ENCODE measurements at places on chromosomes 5 and 9.

DNA sequence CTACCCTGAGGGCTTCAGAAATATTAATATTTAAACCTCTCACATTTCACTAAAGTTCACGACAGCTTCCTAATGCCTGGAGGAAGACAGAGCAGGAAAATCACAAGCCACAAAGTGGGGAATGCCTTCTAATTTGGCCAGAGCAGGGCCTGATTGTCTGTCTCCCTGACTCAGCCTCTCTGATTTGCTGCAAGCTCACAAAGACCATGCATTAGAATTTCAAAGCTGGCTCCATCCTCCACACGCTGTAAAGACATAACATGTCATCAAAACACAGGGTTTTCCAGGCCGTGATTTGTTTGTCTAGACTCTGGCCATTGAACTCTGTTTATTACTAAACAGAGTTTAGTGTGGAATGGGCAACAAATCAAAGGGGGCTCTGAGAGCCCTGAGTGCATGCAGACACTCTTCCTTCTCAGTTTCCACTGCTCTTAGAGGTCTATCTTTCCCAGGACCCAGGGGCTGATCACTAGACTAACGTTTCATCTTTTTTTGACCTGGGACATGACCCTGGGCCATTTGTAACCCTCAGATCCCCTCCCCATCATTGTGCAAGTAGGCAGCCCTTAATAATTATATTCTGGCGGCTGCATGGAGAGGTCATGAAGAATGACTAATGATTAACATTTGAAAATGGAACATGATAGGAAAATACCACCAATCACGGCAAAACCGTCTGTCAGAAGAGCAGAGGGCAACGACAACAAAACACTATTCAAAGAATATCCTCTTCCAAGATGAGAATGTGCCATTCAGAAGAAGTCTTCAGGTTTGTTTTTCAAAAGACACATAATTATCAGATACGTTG, 140.2 kb downstream of the ENC1 start:
- DNase-seq, result no peak

DNA sequence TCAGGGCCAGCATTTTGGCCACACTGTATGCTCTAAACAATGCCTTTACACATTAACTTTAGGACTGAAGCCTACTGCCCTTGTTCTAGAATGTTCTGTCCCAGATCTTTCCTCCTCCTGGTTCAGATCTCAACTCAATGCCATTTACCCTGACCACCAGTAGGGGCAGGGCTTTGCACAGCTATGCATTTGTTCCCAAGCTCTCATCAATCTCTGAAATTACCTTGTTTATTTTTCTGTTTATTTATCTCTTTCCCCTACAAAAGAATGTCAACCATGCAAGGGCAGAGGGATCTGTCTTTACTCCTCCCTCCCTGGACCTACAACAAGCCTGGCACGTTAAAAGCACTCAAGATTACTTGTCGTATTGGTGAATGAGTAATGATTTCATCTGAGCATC, 612.9 kb downstream of the BNC2 start:
- DNase-seq, result no peak

- no peak for DNase-seq
These were observed 25.2 kb upstream of the BASP1 start for GRCh38 chr5:17192191-17192590.

DNA sequence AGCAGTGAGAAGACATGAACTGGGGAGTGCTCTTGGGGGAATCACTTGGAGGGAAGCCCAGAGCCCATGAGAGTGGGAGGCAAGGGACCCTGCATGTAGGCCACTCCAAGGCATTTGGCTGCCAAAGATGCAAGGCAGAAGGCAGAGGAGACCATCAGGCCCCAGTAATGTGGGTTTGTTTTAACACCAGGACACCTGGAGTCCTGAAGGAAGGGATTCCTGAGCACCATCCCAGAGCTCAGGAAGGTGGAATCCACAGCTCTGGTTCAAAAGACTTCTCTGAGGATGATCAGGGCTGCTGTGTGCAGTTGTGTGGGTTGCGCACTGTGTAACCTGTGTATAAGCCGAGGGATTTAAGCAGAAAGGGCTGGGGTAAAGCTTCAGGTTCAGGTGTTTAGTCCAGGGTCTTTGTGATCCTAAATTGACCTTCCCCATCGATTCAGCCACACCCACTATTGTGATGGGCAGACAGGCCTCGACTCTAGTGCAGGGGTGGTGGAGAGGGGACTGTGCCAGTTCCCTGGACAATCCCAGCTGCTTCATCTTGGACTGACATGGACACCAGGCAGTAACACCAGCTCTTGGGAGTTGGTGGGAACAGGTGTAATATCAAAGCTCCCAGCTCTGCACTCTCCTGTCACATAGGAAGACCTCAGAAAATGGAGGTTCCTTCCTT, 11.0 kb downstream of the B4GALT7 start:
- DNase-seq, result no peak

GRCh38 chr5:55172051-55172899, 702 bp downstream of the CDC20B start:
- DNase-seq, result peak; percentile 37

DNA sequence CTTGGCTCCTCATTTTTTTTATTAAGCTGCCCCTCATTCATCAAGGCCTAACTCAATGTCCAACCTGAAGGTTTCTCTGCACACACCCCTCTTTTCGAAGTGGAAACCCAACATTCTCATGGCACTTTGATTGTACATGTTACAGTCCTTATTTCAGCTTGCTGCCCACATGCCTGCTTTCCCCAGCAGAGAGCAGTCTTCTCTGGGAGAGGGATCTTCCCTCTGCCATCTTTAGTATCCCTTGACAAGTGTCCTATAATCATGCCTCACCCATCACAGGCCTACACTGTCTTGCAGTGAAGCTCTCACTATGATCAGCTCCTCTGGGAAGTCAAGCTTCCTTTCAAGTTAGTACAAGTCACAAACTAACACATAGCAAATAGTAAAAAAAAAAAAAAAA, 175.1 kb downstream of the ACER2 start:
- DNase-seq, result no peak

DNA sequence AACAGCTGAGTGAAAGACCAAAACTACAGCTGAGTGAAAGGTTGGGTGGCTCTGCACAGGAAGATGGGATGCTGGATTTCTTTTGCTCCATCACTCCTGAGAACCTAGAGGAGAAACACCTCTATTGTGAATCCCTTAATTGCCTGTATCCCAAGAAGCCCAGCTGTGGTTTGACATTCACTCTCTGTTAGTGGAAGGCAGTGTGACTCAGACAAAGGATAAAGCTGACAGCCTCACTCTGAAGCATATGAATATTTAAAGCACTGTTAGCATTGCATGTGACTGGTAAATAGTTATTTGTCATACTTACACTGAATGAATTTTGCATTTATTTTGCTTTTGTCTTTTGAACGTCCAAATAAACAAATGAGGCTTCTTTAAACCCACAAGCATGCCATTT, 367.1 kb upstream of the RIOK2 start:
- DNase-seq, result no peak

GRCh38 chr5:9066349-9066748, 479.5 kb downstream of the SEMA5A start:
- no peak for DNase-seq

DNA sequence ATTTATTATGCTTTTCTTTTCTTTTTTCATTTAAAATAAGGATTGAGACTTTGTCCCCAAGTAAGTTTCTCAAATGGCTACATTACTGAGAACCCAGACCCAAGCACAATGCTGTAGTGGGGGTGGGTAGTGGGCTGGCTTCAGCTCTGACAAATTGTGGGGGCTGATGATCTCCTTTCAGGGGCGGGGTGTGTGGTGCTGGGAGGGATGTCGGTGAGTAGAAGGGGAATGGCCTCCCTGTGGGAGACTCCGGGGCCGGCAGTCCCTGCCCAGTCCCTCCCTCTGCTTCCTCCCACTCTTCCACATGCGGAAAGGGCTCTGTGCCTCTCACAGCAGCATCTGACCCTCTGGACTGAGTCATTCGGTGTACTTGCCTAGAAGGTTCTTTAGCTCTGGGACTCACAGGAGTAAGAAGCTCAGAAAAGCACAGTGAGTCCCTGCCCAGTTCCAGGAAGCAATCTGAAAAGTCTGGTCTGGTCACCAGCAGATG, 14.3 kb downstream of the CD180 start:
- peak; percentile 89 for DNase-seq

DNA sequence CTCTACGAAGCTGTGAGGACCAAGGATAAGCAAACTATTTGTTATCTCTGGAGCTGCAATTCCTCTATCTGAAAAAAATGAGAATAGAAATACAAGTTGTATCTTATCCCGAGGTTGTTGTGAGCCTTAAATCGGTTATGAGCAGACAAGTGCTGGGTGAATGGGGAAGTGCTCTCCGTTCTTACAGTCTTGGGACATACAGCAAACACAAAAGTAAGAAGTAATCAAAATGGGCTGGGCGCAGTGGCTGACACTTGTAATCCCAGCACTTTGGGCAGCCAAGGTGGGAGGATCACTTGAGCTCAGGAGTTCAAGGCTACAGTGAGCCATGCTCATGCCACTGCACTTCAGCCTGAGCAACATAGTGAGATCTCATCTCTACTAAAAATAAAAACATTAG, 31.7 kb downstream of the ITK start:
- DNase-seq, result no peak

- DNase-seq, result no peak
These were observed 59.9 kb downstream of the NSUN2 start for GRCh38 chr5:6572825-6573380.

DNA sequence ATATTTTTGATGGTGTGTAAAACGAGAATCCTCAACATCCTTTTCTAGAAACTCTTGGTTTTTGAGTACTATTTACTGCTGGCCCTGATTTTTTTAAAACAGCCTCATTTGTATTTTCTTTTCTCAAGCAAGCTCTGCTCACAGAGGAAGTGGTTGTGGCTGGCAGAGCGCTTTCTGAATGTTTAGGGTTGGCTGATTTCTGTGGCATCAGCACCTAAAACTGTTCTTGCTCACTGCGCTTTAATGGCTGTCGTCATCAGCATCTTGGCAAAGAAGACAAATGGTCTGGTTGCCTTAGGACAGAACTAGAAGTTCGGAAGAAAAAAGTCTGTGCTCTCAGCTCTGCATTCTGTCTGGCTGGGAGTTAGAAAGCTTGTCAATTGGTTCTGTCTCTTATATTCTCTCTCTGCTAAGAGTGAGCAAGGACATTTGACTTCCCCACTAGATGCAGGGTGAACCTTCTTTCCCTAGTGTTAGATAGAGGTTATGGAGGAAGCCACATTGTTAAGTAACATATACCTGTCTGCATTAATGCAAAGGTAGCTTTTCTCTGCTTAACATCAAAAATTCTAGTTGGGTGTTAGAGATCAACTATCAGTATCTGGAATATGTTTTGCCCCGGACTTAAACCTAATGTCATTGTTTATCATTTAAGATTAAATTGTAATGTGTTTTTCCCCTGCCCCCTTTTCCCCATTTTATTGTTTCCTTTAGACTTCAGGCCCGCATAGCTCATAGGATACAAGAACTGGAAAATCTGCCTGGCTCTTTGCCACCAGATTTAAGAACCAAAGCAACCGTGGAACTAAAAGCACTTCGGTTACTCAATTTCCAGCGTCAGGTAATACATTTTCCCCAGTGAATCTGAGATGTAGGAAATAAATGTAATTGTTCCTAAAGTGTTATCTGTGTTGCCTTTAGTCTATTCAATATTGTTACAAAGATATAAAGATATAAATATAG, 39.0 kb downstream of the SMARCA2 start:
- no peak for DNase-seq

- no peak for DNase-seq
These were observed 7.9 kb downstream of the CYSTM1 start for GRCh38 chr5:140182803-140183367.

DNA sequence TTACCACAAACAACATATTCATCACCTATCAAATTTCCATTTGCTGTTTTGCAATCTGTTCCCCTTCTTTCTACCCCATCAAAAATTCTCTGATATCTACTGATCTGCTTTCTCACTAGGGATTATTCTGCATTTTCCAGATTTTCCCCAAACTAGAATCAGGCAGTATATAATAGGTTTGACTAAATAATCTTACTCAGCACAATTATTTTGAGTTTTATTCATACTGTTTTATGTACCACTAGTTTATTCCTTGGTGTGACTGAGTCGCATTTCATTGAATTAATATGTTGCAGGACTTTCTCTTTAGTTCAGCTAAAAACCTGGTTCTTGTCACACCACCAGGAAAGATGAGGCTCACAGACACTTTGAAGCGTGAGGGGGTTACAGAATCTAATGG, 131.4 kb downstream of the CYLC2 start:
- no peak for DNase-seq

- peak; percentile 91 for DNase-seq
These were observed at the start of gene MAN1B1 for GRCh38 chr9:137086531-137087408. TSS of gene MAN1B1 (plus strand) at chr9:137086985. CDS start at chr9:137087000, 15 bp downstream.

DNA sequence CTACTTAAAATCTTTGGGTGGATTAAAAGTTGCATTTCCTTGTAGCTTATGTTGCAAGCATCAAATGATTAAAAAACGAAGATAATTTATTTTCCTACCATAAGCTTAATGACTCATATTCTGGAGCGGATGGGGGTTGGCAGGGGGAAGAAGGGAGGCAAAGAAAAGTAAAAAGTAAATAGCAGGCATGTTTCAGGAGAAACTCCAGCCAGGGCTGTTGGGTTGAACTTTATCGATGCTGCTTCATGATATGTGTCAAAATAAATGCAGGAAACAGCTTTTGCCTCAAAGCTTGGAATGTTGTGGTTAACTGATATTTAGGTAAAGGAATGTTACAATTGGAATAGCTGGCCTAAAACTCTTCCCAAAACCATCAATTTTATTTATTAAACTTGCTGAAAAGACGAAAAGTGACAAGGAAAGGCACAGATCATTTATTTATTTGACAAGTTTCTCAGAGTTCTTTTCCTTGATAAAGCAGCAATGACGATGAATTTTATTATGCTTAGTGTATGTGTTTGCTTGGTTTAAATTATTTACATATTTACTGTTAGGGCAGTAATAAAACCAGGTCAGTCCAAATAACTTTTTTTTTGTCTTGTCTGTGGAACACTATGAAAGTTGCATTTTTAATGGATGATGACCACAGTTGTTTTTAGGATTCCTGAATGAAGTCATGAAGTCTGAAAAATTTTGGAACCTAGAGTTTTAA, 177.9 kb downstream of the PCSK1 start:
- peak; percentile 85 for DNase-seq

GRCh38 chr5:94218374-94218773, 400.0 kb downstream of the KIAA0825 start:
- DNase-seq, result peak; percentile 78

DNA sequence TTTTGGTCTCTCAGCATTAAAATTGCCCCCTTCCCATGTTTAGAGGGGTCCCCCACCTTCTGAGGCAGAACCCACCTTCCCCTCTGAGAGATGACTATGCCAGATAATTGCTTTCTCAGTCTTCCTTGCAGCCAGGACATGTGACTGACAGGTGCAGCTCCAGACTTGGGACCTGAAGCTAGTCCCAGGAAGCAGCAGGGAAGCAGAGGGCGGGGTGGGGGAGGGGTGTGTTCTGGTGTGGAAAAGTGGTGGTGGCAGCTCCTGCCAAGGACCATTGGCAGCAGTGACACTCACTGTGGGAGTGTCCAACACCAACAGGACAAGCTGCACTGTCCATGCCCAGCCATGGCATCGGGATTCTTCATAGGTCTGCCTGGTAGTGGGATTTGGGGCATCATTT, 2.3 kb downstream of the EIF4E1B start:
- DNase-seq, result no peak

GRCh38 chr9:122222791-122223190, 6.0 kb downstream of the LHX6 start:
- no peak for DNase-seq

Measured in non-pigmented ciliary epithelial cell (primary cell).